ENCODE measurements at places on chromosomes 4 and X.

GRCh38 chr4:85499573-85499972 is 24.6 kb downstream of the ARHGAP24 start:
- DNase-seq = no peak

- DNase-seq = no peak
These were observed 35.2 kb upstream of the ARMCX4 start for GRCh38 chrX:101450085-101450484.

DNA sequence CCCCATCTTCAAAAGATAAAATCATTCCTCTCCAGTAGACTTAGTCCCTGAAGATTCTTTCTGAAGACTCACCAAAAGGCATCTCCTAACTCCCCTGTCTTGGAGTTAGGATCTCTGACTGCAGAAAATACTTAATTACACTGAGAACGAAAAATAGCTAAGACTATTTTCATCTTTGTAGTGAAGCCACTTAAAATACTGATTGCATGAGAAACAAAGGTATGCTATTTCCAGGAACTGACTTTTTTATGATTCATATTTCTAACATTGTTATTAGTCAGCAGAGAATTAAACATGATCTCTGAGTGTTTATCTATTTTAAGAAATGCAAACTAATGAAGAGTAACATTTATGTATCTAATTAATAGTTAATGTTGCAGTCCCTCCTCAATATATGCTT is 71.8 kb upstream of the NR3C2 start:
- no peak for DNase-seq

DNA sequence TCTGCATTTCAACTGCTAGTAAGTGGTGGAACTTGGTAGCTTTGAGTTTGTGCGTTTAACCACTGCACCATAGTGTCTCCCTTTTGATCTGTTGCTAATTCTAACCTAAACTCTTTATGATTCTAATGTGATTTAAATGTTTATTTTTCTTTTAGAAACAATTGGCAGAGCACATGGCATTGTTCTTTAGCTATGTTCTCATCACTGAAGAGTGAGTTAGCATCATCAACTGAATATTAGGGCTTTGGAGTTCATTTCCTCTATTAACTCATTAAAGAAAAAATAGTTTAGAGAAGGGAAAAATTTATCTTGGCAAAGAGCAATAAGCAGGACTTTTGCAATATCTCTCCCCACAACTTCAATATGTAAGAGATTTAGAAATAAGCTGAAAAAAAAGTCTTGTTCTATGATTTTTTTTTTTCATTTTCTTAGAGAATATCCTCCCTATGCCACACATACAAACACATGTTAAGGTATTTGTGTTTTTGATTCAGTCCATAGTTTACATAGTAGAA is 25.7 kb downstream of the CPEB2 start:
- no peak for DNase-seq

DNA sequence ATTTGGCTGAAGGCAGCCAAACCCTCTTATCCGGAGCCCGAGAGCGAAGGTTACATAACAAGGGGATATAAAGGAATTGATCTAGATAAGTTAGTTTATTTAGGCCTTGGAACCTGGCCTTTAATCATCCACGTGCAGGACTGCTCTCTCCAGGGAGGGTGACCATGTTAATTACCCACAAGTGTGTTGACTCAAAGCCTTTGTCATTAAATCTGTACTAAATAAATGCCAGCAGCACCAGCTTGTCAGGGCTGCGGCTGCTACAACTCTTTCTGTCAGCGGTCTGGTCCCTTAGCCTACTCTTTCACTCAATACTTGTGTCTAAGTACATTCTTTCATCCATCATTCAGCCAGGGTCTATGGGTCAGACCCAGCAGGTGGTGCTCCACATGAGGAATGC is 206.1 kb downstream of the TBCK start:
- no peak for DNase-seq

GRCh38 chr4:113935190-113935589 is 44.3 kb downstream of the ARSJ start:
- no peak for DNase-seq

- DNase-seq = no peak
These were observed 34.7 kb upstream of the PGRMC2 start for GRCh38 chr4:128322311-128322710.

GRCh38 chr4:170051402-170051801 is 25.2 kb upstream of the MFAP3L start:
- no peak for DNase-seq

GRCh38 chr4:48203819-48204218 is 65.8 kb downstream of the TEC start:
- DNase-seq = no peak

DNA sequence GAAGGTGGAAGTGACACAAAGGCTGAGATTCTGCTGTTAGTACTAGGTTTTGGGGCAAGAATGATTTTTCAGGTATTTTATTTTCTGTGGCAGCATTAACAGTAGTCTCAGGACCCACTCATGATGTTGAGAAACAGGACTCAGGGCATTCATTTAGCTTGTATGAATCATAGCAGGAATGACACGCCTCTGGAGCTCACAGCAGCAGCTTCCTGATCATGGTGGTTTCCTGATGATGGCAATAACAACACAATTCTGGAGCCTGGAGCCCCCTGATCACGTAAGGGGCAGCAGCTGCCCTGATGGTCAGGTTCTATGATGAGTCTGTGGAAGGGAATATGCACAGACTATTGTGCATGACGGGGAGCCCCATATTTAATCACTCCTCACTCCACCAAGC is 47.0 kb downstream of the TASL start:
- no peak for DNase-seq

- no peak for DNase-seq
These were observed 573.7 kb downstream of the EPHA5 start for GRCh38 chr4:65096630-65097029.

DNA sequence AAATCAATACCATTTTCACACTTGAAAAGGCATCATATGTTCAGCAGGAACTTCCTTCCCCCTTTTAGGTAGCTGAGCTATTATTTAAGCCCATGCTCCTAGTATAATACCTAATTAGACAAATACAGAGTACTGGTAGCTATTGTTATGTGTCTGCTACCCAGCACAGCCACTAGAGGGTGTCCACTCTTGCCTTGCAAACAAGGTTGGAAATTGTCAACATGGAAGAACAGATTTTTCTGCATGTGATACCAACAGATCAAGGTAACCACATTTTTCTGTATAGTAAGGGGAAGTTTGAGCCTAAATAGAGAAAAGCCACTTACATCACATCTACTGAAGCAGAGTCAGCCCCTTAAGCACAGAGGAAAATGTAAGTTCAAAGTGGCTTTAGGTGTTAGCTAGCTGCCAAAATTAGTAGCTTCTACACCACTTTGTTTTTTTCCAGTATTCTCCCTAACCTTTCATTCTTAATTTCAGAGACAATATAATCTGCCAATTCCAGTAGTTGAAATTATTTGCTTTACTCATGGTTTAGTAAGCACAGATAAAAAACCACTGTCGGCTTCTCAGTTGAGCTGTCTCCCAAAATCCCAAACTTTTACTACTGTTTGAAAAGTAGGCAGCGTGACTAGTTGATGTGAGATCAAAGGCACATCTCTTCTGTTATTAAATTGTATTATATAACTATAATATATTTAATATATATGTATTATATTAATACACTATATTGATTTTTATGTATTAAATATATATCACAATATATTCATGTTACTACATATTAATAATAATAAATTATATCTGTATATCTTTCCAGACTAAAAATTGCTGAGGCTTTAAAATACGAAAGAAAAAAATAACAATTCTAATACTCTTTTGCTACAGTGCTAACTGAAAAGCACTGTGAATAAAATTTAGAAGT is 38.2 kb downstream of the EDNRA start:
- peak; percentile 7 for DNase-seq

- DNase-seq = no peak
These were observed 47.3 kb upstream of the SCML1 start for GRCh38 chrX:17689971-17690409.

DNA sequence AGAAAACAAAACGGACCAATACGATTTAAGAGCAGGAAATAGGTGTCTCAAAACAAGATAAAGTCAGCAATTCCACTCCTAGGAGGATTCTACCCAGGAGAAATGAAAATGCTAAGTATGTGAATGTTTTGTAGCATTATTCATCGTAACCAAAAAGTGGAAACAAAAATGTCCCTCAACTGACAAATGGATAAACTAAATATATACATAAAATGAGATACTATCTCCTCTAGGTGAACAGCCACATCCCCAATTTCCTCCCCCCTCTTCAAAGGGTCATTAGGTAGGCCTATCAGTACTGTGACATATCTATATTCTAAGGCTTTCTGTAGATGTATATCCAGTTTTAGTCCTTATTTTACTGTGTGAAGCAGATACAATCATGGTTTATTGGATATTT is 18.0 kb downstream of the DDX3X start:
- DNase-seq = no peak

- DNase-seq = no peak
These were observed 83.0 kb downstream of the LRP2BP start for GRCh38 chr4:185312699-185313098.

GRCh38 chr4:792626-793092 is 33.3 kb downstream of the CPLX1 start:
- no peak for DNase-seq

DNA sequence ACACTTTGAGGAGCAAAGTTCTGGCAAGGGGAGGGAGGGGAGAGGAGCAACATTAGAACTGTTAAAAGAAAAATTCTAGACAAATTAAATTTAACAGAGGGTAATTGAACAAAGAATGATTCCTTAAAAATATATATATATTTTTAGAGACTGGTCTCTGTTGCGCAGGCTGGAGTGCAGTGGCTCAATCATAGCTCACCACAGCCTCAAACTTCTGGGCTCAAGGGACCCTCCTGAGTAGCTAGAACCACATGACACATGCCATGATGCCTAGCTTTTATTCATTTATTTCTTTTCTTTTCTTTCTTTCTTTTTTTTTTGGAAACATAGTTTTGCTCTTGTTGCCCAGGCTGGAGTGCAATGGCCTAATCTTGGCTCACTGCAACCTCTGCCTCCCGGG is 19.1 kb upstream of the SPINK2 start:
- no peak for DNase-seq

DNA sequence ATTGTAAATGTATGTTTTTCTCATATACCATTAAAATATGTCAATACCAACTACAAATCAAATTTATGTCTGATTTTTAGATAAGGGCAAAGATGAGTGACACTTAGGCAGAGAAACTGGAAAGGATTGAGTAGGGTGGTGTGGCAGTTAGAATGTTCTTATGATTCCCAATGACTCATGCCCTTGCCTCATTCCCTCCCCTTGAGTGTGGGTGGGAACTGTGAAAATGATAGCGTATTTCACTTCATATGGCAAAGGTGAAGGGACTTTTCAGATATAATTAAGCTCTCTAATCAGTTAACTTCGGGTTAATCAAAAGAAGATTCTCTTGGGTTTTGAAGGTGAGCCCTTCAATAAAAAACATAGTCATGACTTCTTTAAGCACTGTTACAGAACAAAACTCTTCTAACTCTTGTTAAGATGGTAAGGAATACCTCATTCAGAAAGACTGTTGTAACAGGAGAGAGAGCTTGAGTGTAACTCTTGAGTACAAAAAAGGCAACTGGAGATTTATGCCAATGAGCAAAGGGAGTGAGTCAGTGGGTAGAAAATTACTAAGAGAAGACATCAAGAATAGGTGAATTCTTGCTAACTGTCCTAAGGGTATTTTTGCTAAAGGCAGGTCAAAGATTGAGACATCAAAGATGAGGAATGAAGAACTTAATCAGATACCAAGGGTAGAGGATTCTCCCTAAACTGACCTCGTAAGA is 329.5 kb downstream of the KCTD8 start:
- no peak for DNase-seq

GRCh38 chr4:19880206-19880605 is 371.5 kb upstream of the SLIT2 start:
- DNase-seq = no peak

DNA sequence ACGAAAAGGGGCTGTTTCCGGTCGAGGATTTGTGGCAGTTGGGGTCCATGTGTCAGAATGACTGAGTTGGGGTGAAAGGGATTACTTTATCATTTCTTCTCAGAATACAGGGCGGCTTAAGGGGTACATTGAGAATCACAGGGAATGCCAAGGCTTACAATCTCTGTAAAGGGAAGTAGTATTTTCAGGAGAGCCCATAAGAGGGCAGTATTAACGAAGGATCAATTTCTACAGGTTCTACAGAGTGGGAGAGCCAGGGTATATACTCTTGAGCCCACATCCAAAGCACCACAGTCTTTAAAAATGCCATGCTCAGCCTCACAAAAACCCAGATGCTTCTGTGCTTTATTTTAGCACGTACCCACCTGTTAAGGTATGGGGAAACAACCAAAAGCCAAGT is 67.7 kb upstream of the ZXDA start:
- DNase-seq = no peak

- no peak for DNase-seq
These were observed 139.6 kb downstream of the RELL1 start for GRCh38 chr4:37546586-37546985.

DNA sequence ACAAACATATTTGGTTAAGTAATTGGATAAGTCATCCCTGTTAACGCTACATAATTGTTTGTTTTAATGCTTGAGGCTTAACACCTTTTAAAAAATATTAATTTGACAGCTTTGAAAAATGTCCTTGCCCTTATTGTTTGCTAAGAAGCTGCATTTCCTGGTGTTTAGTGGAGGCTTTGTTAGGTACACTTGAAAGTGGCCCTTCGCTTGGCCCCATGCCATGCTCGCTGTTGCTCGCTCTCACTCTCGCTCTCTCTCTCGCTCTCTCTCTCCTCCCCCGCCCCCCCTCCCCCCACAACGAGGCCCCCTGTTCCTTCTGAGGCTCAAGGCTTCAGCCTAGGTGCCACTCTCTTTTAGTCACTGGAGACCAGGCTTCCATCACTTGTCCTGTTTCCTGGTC is 139.6 kb downstream of the DCLK2 start:
- DNase-seq = no peak

- DNase-seq = no peak
These were observed 4.0 kb downstream of the FLNA start for GRCh38 chrX:154370300-154371016.

- no peak for DNase-seq
These were observed 743 bp downstream of the NKAP start for GRCh38 chrX:119942831-119943184.

- no peak for DNase-seq
These were observed 216.8 kb downstream of the AFAP1 start for GRCh38 chr4:7722766-7723387.

DNA sequence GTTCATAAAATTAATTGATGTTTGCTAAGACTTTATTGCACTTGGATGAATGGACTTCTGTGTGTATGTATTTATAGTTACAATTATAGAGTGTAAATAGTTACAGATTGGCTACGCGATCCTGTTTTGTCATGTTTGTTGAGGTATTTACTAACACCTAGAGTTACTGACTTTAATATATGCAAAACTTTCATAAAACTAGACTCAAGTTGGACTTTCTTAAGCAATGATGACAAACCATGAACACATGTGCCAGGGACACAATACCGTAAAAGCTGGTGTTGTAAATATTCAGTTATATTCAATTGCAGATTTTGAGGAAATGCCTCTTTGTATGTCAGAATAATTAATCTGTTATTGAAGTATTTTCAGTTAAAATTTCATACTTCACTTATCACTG is 6.1 kb downstream of the GRIA2 start:
- DNase-seq = no peak

GRCh38 chr4:78426972-78427371 is 124.6 kb upstream of the ANXA3 start:
- no peak for DNase-seq

Data from stimulated activated CD8-positive, alpha-beta memory T cell treated with anti-CD3 and anti-CD28 coated beads, Interleukin-2, amount 100 ng/mL, for 1 hour (primary cell).